ENCODE measurements at places on chromosomes 4 and X. TPM values are rescaled to one million over a fixed set of nuclear protein-coding genes. Genes with fewer than 3 reads are reported as not detected.
A peak's percentile ranks its signal among the peaks of the same experiment; 100 is the strongest.

DNA sequence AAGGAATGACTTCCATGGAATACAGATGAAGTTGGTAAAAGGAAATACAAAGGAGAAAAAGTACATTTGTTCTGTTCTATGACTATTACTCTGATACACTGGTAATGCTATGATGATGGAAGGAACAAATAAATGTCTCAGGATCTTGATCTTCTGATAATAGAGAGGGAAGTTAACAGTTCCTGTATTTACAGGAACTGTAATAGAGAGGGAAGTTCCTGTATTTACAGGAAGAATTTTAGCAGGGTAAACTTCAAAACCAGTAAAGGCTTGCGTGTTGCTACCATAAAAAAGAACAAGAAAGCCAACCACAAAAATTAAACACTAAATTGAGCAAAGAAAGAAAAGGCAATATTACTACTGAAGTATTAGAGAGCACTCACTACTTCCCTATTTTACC is 91.7 kb upstream of the HPGD start:
- H3K4me3 ChIP-seq = no peak overlapping the region
- no peaks in the 10 kb centered on the region for H3K36me3 ChIP-seq
- no peak overlapping the region for H3K27ac ChIP-seq
- DNase-seq = no peak
- no peaks in the 10 kb centered on the region for H3K4me1 ChIP-seq

- H3K27me3 ChIP-seq = no peaks in the 10 kb centered on the region
- no peaks in the 10 kb centered on the region for H3K4me1 ChIP-seq
- no peak for DNase-seq
- no peaks in the 10 kb centered on the region for H3K36me3 ChIP-seq
- H3K4me3 ChIP-seq = peak overlapping the region; percentile 46
Measured at GRCh38 chrX:12843061-12843667, 23.7 kb upstream of the TLR7 start.

Gene DCAF12L2
- not detected for total RNA-seq

GRCh38 chr4:77877771-77878565 is 15.3 kb downstream of the MRPL1 start:
- no peak overlapping the region for H3K4me3 ChIP-seq
- no peaks in the 10 kb centered on the region for H3K4me1 ChIP-seq
- H3K36me3 ChIP-seq = no peaks in the 10 kb centered on the region
- H3K27ac ChIP-seq = no peak overlapping the region
- H3K27me3 ChIP-seq = no peaks in the 10 kb centered on the region

Gene SYTL5
- not detected for total RNA-seq

Gene CT83
- not detected for total RNA-seq

DNA sequence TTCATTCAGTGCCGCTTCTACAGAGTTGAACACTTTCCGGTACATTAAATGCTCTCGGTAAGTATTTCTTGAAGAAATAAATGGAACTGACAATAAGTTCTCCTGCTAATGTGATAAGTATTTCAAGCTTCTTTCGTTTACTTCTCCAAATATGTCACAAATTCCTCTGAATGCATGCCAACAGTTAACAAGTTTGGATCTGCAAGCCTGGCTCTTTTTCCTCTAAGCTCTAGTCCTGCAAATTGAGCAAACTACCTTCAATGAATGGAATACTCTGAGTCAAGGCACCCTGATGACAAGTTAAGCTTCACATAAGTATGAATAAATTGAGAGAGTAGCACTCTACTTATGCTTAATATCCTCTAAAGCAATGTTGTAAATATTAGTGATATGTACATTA is 403.6 kb downstream of the PDGFC start:
- H3K36me3 ChIP-seq = no peaks in the 10 kb centered on the region
- H3K4me3 ChIP-seq = no peak overlapping the region
- H3K27me3 ChIP-seq = no peaks in the 10 kb centered on the region
- H3K4me1 ChIP-seq = no peaks in the 10 kb centered on the region
- H3K27ac ChIP-seq = no peak overlapping the region

Gene FAM114A1
- total RNA-seq = 0.56 TPM

DNA sequence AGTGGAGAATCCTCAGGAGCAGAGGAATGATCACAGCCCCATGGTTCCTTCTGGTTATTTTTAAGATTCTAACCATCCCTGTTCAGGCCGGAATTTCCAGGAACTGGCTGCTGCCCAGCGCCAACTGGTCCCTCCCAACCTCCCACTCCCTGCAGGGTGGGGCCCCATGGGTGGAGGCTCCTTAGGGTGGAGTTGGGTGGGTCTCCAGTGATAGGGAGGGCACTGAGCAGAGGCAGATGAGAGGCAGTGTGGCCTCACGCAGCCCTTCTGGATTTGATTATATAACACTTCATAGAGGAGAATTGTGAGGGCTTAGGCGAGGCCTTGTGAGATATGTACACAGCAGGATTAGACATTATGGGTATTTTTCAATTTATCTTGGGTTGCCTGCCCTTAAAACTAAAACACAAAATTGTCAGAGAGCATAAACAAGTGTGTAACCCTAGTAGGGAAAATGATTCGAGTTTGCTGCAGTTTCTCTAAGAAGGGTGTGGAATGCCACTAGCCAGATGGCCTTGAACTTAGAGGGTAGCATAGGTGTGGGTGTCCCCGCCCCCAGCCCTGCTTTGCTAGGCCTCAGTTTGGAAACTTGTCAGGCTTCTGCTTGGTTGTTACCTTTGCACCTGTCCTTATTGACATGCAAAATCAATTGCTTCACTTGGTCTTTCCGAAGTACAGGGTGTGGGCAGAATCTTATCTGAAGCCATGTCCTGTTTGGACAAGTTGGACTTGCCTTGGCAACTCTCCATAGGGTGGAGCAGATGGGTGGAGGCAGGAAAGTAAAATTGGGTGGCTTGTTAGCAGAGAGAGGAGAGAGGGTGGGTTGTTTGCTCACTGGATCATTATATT is 9.4 kb downstream of the KLF3 start:
- no peak overlapping the region for H3K4me3 ChIP-seq
- peaks cover 64% of the 10 kb centered on the region for H3K4me1 ChIP-seq
- no peaks in the 10 kb centered on the region for H3K27me3 ChIP-seq
- H3K36me3 ChIP-seq = peaks cover 4% of the 10 kb centered on the region
- H3K27ac ChIP-seq = peak overlapping the region; percentile 98
- no peak for DNase-seq

Gene TMSB15C
- 2.5 TPM for total RNA-seq

Gene MAML3
- 9.4 TPM for total RNA-seq

- DNase-seq = no peak
- peaks cover 4% of the 10 kb centered on the region for H3K27me3 ChIP-seq
- no peak overlapping the region for H3K4me3 ChIP-seq
- no peaks in the 10 kb centered on the region for H3K36me3 ChIP-seq
Measured at GRCh38 chr4:54109241-54110018, 9.5 kb downstream of the GSX2 start.

DNA sequence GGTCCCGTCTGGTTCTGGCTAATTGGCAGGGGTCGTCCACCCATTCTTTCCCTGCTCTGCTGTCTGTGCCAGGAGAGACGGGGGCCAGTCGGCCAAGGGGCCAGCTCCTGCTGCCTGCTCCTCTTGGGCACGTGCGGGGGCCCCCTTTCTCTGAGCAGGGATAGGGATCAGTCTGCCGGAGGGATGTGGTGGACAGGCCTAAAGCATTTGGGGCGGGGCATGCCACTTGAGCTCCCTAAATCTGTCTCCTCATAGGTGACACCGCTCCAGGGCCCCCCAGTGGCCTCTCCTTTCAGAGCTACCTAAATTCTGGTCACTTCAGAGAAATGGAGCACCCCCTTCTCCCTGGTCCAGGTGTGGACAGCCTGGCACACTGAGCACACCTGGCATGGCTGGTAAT is 4.2 kb upstream of the MSANTD1 start:
- H3K36me3 ChIP-seq = peaks cover 21% of the 10 kb centered on the region
- no peak overlapping the region for H3K27ac ChIP-seq
- no peak overlapping the region for H3K4me3 ChIP-seq
- DNase-seq = no peak
- H3K27me3 ChIP-seq = no peaks in the 10 kb centered on the region
- H3K4me1 ChIP-seq = peaks cover 4% of the 10 kb centered on the region

GRCh38 chr4:150140774-150141400 is 62.6 kb downstream of the DCLK2 start:
- no peak overlapping the region for H3K4me3 ChIP-seq
- no peaks in the 10 kb centered on the region for H3K36me3 ChIP-seq
- DNase-seq = no peak

GRCh38 chrX:86028681-86029080 is 18.7 kb downstream of the CHM start:
- no peaks in the 10 kb centered on the region for H3K4me1 ChIP-seq
- DNase-seq = no peak
- no peaks in the 10 kb centered on the region for H3K27me3 ChIP-seq
- H3K36me3 ChIP-seq = no peaks in the 10 kb centered on the region
- no peak overlapping the region for H3K4me3 ChIP-seq

Gene FAM149A
- not detected for total RNA-seq

Gene TMPRSS11F
- total RNA-seq = not detected

DNA sequence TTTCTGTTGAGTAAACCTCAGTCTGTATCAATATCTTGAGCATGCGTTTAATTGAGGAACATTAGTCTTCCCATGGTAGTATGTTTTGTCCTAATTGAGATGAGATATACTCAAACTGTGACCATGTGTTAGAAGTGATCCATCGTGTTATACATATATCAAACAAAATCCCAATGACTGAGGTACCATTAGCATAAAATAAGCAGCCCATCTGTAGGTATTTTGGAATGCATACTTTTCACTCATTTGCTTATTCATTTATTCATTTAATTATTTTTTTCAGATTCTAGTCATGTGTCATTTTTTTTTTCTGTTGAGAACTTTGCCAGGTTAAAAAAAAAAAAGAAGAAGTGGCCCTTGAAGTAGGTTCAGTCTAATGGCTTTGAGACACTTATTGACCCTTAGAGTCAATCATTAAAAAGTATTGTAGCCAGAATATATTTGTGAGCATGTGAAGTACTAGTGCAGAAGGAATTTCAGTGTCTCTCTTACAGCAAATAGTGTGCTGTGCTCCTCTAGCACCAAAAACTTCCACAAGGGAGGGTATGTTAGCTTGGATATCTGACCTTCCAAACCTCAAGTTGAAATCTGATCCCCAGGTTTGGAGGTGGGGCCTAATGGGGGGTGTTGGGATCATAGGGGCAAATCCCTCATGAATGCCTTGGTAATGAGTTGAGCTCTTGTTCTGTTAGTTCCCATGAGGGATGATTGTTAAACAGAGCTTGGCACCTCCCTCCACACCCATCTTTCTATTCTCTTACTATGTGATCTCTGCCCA is 130.8 kb upstream of the NPY2R start:
- no peak overlapping the region for H3K27ac ChIP-seq
- H3K4me1 ChIP-seq = no peaks in the 10 kb centered on the region
- no peak overlapping the region for H3K4me3 ChIP-seq
- no peak for DNase-seq
- H3K27me3 ChIP-seq = no peaks in the 10 kb centered on the region
- H3K36me3 ChIP-seq = no peaks in the 10 kb centered on the region

Gene MBNL3
- total RNA-seq = 29.7 TPM

- H3K27me3 ChIP-seq = no peaks in the 10 kb centered on the region
- H3K4me3 ChIP-seq = peak within 1 kb of the TSS; percentile 76
- peaks cover 5% of the 10 kb centered on the region for H3K4me1 ChIP-seq
- H3K36me3 ChIP-seq = no peaks in the 10 kb centered on the region
- DNase-seq = peak; percentile 71
Measured at GRCh38 chrX:155263854-155264628, at the start of gene RAB39B. RAB39B (minus strand) TSS chrX:155264491; CDS start chrX:155264288, 203 bp downstream.

DNA sequence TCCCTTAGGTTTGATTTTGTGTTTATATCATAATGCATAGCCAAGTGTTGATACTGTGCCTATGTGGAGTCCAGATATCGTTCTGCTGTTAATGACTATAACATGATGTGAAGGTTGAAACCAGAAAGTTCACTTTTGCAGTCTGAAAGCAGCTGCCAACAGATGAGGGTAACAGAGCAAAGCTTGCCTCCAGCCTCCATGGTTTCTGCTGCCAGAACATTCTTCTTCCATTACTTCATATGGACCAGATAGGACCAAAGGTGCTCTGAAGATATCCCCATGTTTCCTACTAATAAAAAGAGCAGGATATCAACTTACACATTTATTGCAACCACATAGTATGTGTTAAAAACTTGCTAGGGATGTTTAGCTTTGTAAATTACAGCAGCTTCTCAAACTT is 394.1 kb downstream of the SPRY1 start:
- no peaks in the 10 kb centered on the region for H3K4me1 ChIP-seq
- H3K36me3 ChIP-seq = no peaks in the 10 kb centered on the region
- H3K27me3 ChIP-seq = no peaks in the 10 kb centered on the region
- no peak for DNase-seq
- no peak overlapping the region for H3K27ac ChIP-seq

Gene CXCL6
- total RNA-seq = not detected

GRCh38 chr4:40536032-40536431 is 93.6 kb downstream of the RBM47 start:
- no peak overlapping the region for H3K4me3 ChIP-seq
- no peak for DNase-seq
- H3K27me3 ChIP-seq = no peaks in the 10 kb centered on the region

DNA sequence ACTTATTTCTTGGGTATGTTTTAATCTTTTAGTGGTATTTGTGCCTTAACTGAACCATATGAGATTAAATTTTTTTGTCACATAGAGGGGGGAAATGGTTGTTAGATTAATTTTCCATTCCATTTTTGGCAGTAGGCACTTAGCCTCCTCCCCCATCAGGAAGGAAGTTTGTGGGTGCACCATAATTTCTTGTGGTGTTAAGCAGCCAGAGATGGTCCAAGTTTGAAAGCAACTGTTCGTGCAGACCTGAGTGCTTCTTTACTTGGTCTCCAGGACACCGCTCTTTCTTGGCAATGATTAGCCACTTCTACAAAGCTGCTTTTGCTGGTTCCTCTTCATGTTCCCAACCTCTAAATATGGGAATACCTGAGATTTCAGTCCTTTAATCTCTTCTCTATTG is 92.7 kb upstream of the RPL34 start:
- H3K4me3 ChIP-seq = peak overlapping the region; percentile 31
- H3K36me3 ChIP-seq = no peaks in the 10 kb centered on the region
- no peaks in the 10 kb centered on the region for H3K27me3 ChIP-seq
- peak overlapping the region; percentile 54 for H3K27ac ChIP-seq
- peaks cover 20% of the 10 kb centered on the region for H3K4me1 ChIP-seq

DNA sequence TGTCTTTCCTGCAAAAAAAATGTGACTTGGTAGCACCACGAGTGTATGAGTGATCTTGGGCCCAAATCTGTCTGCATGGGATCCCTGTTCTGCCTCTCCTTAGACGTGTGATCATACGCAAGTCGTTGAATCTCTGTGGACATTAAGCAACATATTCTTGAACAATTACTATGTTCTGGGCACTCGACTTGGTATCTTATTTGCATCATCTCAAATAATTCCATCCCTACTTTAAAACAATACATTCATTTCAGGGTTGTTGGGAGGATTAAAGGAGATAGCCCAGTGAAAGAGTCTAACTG is 145.4 kb upstream of the CPEB2 start:
- no peak overlapping the region for H3K4me3 ChIP-seq
- no peaks in the 10 kb centered on the region for H3K36me3 ChIP-seq
- H3K27me3 ChIP-seq = no peaks in the 10 kb centered on the region
- DNase-seq = no peak
- no peak overlapping the region for H3K27ac ChIP-seq

Gene P2RY4
- 0.39 TPM for total RNA-seq

- H3K27me3 ChIP-seq = no peaks in the 10 kb centered on the region
- no peak overlapping the region for H3K27ac ChIP-seq
- no peaks in the 10 kb centered on the region for H3K36me3 ChIP-seq
- DNase-seq = no peak
- H3K4me1 ChIP-seq = no peaks in the 10 kb centered on the region
Measured at GRCh38 chr4:99473131-99473530, 37.7 kb upstream of the C4orf17 start.

Gene MAGEB1
- total RNA-seq = not detected

Gene DRD5
- total RNA-seq = not detected

Gene PLXNB3
- not detected for total RNA-seq

GRCh38 chr4:20643631-20644030 is 56.6 kb upstream of the PACRGL start:
- no peaks in the 10 kb centered on the region for H3K27me3 ChIP-seq
- no peak overlapping the region for H3K4me3 ChIP-seq
- H3K27ac ChIP-seq = no peak overlapping the region
- DNase-seq = no peak
- no peaks in the 10 kb centered on the region for H3K36me3 ChIP-seq

Data from naive thymus-derived CD4-positive, alpha-beta T cell (primary cell).